Activated CD8-positive, alpha-beta memory T cell treated with anti-CD3 and anti-CD28 coated beads, Interleukin-2, amount 10 ng/mL, durations not matched to agents 7 days and 5 days (primary cell): ENCODE measurements at places on chromosomes 4 and X. TPM values are rescaled to one million over a fixed set of nuclear protein-coding genes. Genes with fewer than 3 reads are reported as not detected.

The POU3F4 gene
- total RNA-seq = not detected

The CCSER1 gene
- total RNA-seq = not detected

DNA sequence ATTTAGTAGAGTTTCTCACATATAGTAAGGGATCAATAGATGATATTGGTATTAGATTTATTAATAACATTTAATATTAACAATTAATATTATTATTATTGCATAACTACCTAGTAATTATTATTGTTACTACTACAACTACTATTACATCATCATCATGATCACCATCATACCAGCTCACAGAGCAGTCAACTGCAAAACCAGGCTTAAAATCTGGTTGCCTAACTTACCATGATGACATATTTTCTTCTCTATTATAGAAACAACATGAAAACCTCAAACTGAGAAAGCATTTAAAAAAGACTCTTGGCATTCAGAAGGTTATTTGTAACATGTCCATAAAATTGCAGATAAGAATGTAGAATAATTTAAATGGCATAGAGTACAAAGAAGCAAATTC is 247.0 kb upstream of the TTC29 start:
- DNase-seq = no peak

- no peak for DNase-seq
Measured at GRCh38 chrX:69232945-69233344, 67.7 kb upstream of the PJA1 start.

DNA sequence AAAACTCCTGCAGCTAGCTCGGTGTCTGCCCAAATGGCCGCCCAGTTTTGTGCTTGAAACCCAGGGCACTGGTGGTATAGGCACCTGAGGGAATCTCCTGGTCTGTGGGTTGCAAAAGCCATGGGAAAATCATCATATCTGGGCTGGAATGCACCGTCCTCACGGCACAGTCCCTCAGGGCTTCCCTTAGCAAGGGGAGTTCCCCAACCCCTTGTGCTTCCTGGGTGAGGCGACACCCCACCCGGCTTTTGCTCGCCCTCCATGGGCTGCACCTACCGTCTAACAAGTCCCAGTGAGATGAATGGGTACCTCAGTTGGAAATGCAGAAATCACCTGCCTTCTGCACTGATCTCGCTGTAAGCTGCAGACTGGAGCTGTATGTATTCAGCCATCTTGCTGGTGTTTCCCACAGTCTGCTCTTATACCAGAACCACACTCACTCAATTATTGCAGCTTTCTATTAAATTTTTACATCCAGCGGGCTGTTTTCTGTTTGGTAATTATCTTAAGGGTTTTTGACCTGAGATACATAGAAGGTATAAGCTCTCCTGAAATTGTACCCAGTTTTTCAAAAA is 36.7 kb upstream of the NPNT start:
- DNase-seq = no peak

GRCh38 chrX:776061-776460 is 145.5 kb downstream of the SHOX start:
- DNase-seq = peak; percentile 3

GRCh38 chr4:125681240-125681639 is 366.5 kb downstream of the FAT4 start:
- DNase-seq = no peak

DNA sequence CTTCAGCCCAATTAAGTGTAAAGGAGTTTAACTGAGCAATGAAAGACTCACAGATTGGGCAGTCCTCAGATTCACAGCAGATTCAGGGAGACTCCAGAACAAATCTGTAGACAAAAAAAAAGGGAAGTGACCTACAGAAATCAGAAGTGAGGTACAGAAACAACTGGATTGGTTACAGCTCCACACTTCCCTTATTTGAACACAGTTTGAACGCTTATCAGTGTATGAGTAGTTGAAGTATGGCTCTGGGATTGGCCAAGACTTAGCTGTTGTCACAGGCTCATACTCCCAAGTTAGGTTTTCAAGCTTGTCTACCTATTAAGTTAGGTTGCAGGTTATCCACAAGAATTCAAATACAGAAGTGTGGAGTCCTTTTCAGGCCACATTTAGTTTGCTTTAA is 112.4 kb upstream of the ELOVL6 start:
- no peak for DNase-seq

- peak; percentile 57 for DNase-seq
Measured at GRCh38 chr4:24472514-24473308, 111.6 kb downstream of the DHX15 start.
